ENCODE measurements at places on chromosomes 1 and 21.

DNA sequence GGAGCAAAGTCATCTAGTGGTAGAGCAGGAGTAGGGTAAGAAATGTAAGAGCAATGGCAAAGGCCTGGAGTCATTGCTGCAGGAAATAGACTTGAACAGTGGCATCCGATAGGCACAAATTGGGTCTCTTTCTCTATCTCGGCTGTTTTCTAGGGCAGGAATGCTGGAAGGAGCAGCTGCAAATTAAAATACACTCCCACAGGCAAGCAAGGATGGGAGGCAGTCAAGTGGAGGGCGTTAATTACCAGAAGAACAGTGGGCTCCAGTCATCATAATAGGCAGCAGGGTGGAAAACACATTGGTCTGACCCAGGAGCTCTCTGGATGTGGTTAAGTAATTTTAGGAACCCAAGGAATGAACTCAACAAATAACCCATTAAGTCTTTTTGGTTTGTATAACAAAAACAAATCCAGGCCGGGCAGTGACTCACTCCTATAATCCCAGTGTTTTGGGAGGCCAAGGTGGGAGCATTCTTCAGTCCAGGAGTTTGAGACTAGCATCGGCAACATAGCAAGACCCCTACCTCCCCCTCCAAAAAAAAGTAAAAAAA, 7.8 kb upstream of the TDRD5 start:
- no peak for DNase-seq

DNA sequence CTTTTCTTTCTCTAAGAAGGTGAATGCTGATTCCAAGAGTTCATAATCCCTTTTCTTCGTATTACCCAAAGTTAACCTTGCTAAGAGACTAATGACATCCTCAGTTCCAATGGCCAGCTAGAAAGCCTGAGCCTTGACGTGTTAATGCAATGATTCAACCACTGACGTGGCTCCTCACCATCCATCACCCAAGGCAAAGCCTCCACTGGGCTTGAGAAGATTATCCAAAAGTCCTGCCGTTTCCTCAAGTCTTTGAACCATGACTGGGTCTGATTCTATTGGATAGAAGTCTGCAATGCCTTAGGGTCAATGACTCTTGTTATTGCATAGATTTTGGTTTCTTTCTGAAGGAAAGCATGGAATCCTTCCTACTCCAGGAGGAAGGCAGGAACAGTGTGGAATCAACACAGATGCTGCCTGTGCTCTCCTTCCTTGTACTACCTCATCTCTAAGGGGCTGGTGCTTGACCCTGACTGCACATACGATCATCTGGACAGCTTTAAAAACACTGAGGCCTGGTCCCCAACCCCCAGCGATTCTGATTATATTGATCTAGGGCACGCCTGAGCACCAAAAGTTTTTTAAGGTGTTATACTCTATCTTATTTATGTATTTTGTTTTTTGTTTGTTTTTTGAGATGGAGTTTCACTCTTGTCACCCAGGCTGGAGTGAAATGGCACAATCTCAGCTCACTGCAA, 69.3 kb upstream of the ANGPTL1 start:
- DNase-seq: no peak

DNA sequence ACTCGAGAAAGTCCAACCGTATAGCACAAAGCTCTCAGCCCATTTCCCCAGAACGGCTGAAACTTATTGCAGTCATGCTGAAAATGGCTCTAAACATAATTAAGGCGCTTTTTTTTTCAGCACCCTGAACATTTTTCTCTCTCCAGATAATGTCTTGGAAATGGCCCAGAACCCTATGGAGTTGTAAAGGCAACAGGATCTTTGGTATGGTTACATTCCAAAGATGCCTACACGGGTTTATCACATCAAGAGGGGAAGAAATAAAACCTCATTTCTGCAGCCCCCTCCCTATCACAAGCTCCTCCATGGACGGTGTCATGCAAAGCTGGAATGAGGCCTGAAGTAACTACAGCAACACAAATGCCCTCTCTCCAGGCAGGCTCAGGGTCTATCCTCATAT, 126.4 kb upstream of the GALNT2 start:
- DNase-seq: no peak

DNA sequence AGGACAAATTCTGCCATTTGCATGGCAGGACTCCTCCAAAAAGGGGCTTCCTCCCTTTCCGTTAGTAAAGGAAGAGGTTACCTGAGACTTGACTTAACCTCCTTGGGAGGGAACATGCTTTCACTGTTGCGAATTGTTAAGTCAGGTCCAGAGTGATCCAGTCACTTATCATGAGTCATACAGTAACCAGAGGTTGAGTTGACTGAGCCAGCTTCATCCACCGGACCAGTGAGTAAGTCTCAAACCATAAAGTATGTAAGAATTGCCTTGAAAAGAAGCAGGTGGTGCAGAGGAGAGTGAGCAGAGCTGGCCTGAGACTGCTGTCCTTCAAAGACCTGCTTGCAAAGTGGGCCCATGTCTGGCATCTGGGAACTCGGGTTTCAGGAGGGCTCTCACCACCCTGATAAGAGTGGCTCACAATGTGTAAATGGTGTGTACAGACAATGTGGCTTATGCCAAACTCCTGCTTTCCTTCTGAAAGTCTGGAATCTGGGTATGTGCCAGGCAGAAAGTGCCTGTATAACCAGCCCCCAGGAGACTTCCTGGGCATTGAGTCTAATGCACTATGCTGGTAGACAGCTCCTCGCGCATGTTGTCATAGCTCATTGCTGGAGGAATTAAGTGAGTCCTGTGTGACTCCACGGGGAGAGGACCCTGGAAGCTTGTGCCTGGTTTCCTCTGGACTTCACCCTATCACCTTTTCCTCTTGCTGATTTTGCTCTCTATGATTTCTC, 84.3 kb upstream of the KLHDC7A start:
- DNase-seq: no peak

GRCh38 chr1:47656719-47657685, 219.2 kb downstream of the FOXD2 start:
- no peak for DNase-seq

GRCh38 chr1:196464480-196464941, 143.7 kb downstream of the KCNT2 start:
- DNase-seq: no peak

GRCh38 chr21:16605597-16605996, 875.8 kb downstream of the USP25 start:
- no peak for DNase-seq

GRCh38 chr1:43565600-43566360, 35.1 kb downstream of the PTPRF start:
- DNase-seq: peak; percentile 65

GRCh38 chr1:72557446-72558049, 275.2 kb upstream of the NEGR1 start:
- DNase-seq: no peak

GRCh38 chr1:58773406-58773840, 10.4 kb downstream of the JUN start:
- no peak for DNase-seq

GRCh38 chr1:7207875-7208646, 422.8 kb downstream of the CAMTA1 start:
- DNase-seq: peak; percentile 62

GRCh38 chr1:7769673-7770412, 1.3 kb upstream of the VAMP3 start:
- DNase-seq: no peak

DNA sequence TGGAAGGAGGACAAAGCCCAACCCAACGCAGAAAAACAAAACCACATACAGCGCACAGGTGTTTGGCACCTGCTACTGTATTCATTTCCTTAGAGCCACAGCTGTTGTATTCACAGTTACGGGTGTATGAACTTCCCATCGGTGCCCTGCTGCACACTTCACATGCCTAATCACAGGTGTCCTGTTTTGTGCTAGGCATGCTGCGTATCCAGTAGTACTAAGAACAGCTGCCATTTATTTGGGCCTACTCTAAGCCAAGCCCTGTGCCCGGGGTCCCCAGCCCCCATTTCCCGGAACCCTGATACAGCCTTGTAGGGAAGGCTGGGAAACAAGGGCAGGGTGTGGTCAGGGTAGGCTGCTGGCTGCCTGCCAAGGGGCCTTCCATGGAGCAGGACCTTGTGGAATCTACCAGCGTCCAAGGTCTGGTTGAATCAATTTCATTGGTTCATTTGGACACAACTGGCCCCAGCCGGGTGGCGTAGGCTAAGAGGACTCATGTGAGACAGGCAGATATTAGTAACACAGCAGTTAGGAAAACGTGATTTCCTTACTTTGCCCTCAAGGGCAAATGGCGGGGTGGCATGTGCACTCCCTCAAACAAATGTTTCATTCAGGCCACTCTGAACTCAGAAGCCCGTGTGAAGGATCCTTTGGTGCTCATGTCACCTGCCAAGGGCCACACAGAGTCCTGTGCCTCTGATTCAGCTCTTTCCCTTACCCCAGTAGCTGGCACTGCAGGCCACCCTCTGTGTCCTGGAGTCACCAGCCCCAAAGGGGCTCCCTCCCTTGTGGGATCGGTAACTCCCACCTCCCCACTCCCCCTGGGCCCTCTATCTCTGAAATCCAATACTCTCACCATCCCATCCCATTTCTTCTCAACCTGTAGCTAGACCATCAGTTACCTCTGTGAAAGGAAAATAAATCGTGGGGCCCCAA, 986 bp upstream of the RNF186 start:
- DNase-seq: no peak

- DNase-seq: no peak
These were observed 122.3 kb downstream of the SNX7 start for GRCh38 chr1:98783821-98784220.

- peak; percentile 22 for DNase-seq
These were observed 95.7 kb upstream of the VANGL1 start for GRCh38 chr1:115545791-115546733.

GRCh38 chr1:205449750-205450443, 5.9 kb downstream of the BLACAT1 start:
- DNase-seq: peak; percentile 59

DNA sequence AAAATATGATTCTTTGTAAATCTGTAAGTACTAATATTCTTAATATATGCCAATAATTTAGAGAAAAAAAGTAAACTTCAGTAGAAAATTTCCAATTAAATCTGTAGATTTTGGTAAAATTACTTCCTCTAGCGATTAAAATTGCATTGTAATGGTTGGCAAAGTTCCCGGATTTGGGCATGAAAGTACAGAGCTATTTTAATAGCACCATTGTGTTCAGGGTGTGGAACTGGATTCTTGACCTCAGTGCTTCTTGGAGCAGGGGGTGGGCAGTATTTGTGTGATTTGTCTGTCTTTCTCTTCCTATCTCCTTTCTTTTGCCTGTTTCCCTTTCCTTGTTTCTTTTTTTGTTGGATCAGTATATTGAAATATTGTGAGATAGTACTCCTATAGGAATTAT, 72.1 kb downstream of the DNM3 start:
- DNase-seq: no peak

DNA sequence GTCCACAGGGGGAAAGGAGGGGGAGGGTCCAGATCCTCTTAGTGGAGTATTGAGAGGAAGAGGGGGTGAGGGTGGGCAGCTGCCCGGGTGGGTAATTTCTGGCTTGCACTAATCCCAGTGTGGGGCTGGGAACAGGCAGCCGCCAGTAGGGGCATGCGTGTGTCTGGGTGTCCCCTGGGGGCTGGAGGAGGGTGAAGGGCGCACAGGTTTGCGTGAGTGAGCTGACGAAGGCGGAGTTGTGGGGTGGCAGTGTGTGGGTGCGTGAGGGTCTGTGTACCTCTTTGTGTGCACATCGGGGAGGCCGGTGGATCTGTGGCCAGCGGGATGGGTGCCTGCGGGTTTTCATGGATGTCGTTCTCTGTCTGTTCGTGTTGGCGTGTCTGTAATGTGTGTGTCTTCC, 97.3 kb downstream of the PAX7 start:
- no peak for DNase-seq

DNA sequence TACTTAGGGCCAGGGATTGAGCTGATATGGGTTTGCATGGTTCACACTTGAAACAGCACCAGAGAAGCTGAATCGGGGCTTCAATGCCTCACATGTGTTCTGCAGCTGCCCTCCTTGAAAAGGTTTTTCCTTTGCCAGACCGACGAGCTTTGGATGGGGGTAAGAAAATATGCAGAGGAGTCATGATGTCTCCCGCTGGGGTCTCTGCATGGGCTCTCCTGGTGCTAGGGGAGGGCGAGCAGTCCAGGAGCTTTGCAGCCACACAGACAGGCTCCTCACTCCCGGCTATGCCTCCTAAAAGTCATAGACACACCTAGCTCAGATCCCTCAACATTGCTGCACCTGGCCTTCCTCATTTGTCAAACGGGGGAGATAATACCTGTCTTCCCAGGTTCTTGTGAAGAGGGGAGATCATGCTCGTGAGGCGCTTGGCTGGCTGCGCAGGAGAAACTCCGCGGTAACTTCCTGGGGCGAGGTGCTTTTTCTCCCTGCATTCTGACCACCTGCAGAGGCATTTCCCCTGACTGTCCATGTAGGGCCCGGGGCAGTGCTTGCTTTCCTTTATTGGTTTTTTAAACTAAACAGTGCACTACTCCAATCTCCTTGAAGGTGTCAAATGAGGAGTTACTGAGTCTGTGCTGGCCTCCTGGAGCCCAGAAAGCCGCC, 112.4 kb downstream of the PLXNA2 start:
- no peak for DNase-seq

All from activated CD4-positive, alpha-beta T cell treated with anti-CD3 and anti-CD28 coated beads for 48 hours (primary cell).